ENCODE measurements at places on chromosomes 13 and 19.
A peak's percentile ranks its signal among the peaks of the same experiment; 100 is the strongest.

GRCh38 chr19:10318807-10319682 is 3.2 kb upstream of the FDX2 start:
- DNase-seq, result no peak

- no peak for DNase-seq
Measured at GRCh38 chr13:25248071-25248470, 39.2 kb downstream of the MTMR6 start.

DNA sequence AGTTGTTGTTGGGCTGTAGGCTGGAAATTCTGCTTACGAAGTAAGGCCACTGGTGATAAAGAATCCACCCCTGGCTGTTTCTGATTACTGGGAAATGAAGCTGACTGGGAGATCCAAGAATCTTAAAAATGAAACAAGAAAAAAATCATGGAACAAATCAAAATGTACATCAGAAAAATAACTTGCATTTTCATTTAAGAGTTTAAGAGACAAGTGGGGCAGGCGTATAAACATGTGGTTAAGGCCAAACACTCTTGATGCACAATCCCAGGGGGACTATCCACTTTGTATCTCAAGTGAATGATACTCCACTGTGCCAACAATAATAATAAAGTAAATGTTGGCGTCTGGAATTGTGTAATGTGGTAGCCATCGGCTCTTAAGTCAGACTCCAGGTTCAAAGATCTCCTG is 24.6 kb downstream of the ZMYM5 start:
- DNase-seq, result no peak

- DNase-seq, result no peak
Measured at GRCh38 chr19:58296104-58296503, 9.1 kb upstream of the ERVK3-1 start.

- DNase-seq, result no peak
Measured at GRCh38 chr13:73075546-73075945, 16.7 kb downstream of the KLF5 start.

DNA sequence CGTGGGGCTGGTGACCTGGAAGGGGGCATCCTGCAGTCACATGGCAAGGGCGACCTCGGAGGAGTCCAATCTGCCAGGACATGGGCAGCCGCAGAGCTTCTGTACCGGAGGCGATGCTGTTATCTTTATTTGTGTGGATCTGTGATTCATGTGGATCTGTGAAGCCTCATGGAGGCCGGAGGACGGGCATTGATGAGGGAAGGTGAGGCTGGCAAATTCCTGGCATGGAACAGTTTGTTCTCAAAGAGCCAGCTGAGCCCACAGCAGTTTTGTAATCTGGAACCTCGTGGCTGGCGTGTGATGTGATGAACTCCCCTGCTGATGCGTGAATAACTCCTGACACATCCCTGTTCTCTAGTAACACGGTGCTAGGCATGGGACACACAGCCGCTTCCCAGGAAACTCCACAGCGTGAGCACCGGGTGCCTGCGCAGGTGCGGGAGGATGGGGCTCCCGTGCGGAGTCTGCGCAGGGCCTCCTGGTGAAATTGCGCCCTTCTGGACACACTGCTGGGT is 40.4 kb downstream of the ATP11A start:
- DNase-seq, result no peak

DNA sequence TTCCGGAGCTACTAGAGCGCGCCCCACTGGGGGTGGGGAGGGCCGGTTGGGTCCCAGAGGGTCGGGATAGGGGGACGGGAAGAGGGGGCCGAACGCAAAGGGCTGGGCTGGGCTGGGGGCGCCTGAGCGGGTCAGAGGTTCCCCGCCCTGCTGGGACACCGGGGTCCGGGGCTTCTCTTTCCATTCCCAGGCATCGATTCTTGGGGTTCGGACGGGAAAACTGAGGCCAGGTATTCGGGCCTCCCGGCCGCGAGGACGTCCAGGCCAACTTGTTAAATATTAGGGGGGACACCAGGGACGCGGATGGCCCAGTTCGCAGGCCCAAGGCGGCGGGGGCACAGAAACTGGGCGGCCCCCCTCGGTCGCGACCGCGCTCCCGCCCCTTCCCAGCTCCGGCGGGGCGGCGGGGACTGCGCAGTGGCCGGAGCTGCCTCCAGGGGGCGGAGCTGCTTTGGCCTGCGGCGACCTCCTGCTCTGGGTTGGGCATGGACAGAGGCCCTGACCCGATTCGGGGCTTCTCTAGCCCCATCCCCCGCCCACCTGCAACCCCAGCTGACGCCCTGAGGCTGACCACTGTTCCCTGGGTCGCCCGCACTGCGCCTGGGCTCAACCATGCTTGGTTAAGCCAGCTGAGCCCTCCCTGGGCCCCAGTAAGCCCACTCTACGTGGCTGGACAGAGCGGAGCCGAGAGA is 1.2 kb upstream of the KLF16 start:
- DNase-seq, result peak; percentile 53

DNA sequence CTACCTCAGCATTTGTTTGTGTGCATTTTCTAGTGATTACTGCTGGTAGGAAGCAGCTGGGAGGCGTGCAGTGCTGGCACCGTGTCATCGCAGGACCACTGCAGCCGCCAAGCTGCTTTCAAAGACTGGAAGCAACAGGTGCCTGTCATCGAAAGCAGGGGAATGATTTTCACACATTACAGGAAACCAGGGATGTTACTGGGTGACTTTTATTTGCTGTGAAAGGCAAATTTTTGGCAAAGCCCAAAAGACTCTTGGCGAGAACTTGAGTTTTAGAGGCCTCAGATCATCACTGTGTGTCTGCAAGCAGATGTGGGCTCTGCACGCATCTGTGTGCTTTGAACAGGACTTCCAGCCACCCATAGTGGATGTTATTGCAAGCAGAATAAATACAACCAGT is 176.4 kb downstream of the FLT1 start:
- DNase-seq, result no peak

Data from RCC 7860 (cell line).